ENCODE measurements at places on chromosomes 16 and 17. TPM values are rescaled to one million over a fixed set of nuclear protein-coding genes. Genes with fewer than 3 reads are reported as not detected.

The NTN1 gene
- 9.1 TPM for total RNA-seq

DNA sequence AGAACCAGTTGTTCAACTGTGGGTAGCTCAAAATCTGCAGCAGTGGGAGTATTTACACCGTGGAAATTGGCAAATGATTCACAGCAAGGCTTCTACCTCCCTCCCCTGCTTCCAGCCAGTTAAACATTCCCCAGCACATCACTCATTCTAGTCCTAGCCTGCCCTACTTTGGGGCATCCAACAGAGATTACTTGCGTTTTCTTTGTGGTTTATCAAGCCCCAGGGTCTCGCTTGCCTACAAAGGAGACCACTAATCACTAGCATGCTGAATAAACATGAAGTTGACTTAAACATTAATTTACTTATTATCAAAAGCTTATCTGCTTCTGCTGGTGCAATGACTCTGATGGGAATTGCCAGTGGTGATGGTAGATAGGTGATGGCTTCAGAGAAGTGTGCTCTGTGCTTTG lies 94.5 kb downstream of the MARF1 start:
- ATAC-seq, result peak; percentile 57

DNA sequence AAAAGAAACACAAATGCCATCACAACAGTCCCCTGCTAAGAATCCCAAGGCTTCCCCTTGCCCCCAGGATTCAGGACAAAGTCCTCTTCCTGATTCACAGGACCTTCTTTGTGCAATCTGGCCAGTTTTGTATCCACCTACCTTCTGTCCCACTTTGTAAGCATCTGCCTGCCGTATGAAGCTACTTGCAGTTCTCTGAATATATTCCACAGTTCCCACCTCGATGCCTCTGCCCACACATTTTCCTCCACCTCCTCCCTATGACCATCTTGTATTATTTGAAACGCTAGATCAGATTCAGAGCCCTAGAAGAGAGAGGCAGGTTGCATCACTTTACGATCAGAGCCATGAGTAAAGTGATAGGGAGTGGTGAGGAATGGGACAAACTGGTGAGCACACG lies 159.2 kb upstream of the XYLT1 start:
- no peak for ATAC-seq

DNA sequence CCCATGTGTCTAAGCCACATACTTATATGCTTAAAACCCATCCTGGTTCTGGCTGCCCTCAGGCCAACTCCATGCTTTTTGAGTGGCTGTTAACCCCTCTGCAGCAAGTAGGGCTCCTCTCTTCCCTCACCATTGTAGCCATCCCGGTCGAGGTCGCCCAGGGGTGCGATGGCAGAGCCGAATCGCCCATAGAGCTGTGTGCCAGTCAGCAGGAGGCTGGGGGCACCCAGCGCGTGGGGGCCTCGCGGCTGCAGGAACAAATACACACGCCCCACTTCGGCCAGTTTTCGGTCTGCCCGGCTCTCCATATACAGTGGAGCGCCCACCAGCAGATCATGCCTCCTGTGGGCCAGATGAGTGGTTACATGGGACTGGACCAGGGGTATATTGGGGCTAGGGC lies 6.1 kb downstream of the ITGA2B start:
- ATAC-seq, result no peak

DNA sequence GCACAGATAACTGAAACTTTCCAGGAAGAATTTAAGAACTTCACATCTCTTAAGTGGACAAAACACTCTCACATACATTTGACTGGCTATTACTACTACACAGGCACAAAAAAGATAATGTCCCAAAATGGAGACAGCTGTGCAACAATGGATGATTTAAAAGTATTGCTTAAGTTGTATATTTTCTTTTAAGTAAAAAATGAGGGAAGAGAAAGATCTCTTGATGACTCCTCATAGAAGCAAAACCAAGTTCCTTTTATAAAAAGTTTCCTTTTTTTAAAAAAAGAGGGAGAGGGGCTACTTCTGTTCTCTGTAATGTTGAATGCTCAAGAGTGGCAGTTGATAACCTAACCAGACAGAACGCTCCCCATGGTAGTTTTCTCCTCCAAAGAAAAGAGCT lies 195.5 kb downstream of the ZFHX3 start:
- no peak for ATAC-seq

- no peak for ATAC-seq
Measured at GRCh38 chr17:34542700-34543336, 36.6 kb upstream of the TMEM132E start.

Data from esophagus mucosa (tissue), 1 donor.